Esophagus squamous epithelium (tissue), 5 donors: ENCODE measurements at places on chromosomes 4 and X.

GRCh38 chr4:36772154-36772516, 472.4 kb upstream of the NWD2 start:
- DNase-seq: no peak

DNA sequence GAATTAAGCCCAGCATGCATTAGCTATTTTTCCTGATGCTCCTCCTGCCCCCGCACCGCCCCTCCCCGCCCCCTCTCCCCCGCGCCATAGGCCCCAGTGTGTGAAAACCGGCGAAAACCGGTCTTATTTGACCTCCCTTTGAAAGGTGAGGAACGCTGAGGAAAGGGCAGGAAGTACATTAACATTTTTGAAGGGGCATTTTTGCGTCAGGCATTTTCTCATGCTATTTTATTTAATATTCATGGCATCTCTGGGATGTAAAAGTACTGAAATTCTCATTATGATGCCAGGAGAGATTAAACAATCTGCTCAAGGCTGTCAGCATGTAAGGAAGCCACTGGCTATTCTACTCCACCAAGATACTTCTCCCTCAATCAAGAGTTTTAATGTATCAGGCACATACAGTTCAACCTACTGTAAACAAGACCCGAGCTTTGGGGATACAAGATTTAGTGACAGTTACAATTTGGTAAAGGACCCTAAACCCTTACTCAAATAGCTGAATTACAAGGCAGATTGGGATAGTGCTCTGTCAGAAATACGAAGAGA, 1.2 kb upstream of the NMU start:
- no peak for DNase-seq

DNA sequence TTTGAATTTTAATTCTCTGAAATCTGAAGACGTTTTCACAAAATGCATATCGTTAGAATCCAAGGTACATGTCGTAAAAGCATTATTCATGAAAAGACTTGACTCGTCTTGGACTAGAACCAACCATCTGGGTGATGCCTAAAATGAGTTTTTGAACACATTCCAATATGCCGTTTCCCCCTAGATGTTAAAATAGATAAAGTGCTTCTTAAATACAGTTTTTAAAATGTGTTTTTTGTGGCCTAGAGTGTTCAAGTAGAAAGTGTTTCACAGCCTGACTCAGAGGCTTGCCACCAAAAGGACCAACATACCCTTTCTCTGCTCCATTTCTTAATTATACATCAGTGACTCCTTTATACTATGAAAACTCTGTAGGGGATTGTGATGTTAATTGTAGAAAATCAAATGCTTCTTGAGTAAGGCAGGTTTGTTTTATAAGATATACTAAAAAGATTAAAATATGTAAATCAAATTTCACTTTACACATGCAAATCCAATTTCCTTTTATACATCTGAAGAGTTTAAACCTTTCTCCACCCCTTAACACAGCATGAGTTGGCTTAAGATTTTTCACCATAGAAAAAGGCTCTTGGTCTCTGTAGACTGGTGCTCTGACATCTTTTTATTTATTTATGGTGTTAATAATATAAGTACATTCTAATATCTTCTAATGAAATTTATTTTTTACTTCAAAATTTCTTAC, 48.4 kb downstream of the PRKG2 start:
- no peak for DNase-seq

- DNase-seq: no peak
These were observed 110.6 kb upstream of the LIMCH1 start for GRCh38 chr4:41427306-41427882.

DNA sequence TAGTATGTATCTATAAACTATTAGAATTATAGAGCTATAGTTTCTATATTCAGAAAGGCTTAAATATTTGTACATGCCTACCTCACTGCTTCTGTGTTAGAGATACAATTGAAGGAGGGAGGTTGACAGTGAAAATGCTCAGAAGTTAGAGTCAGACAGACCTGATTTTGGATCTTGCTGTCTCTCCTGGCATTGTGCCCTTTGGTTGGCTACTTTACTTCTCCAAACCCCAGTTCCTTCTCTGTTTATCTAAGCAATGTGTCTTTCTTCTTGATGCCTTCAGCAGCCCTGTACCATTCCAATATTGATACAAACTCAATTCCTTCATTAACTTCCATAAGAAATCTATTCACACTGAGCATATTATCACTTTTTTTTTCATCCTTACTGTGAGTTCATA, 28.7 kb downstream of the CCNG2 start:
- no peak for DNase-seq

DNA sequence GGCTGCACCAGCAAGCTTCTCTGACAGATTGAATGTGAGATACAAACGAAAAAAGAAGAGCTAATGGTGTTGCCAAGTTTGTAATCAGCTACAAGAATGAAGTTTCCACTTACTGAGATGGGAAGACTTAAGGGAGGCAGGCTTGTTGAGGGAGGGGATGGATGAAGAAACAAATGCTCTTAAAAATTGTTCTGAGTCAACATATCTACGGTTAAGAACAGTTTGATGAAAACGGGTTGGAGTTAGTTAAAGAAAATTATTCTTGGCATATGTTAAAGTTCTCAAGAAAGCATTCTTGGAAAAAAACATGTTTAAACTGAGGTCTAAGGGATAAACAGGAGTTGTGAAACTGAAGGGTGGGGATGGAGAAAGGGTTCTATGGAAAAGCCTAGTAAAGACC, 816.3 kb upstream of the HS3ST1 start:
- no peak for DNase-seq

DNA sequence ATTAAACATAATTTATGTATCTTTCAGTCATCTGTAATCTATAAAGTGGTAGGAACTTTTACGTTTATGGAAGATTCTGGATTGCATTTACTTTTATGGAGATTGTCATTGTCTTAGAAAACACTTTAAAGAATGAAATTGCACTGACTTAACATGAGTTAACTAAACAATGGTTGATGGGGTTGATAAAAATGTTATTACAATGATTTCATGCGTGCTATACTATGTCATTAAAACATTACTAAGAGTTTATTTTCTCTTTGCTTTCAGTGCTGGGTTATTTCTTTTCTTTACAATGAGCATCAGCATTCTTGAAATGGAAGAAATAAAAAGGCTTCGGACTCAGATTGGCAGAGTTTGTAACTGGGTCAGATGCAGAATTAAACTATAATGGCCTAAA, 67.1 kb upstream of the PDLIM3 start:
- DNase-seq: no peak

DNA sequence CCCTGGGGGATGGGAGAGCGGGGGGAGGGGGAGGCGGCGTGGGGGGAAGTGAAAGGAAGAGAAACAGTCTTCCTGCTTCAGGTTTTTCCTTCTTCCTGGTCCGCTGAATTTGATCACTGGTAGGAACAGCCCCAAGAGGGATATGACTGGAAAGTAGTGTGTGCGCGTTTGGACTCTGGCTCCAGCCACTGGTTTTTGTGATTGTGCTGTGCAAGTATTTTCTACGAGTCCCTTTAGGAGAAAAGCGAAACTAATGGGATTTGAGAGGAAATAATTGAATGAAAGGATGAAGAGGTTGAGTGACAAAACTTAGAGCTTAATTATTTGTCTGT, 836 bp downstream of the PRRG1 start:
- no peak for DNase-seq
